ENCODE measurements at places on chromosomes 12 and 14.

- no peak for DNase-seq
These were observed 17.0 kb downstream of the ANO6 start for GRCh38 chr12:45232756-45233372.

DNA sequence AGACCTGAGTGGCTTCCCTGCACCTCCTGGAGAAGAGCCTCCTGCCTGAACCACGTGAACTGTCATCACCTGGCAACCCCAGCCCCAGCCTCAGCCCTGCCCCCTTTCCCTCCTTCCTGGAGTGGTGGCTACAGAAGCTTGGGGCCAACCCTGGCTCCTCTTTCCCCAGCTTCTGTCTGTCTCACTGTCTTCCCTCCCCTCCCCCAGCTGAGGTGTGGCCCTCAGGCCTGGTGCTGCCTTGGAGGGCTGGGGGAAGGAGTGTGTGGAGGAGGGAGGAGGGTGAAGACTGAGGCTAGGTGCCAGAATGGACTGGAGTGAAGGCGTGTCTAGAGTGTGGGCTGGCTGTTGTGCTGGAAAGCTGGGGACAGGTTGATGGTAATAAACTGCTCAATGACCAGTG, 9.7 kb downstream of the NFATC4 start:
- peak; percentile 90 for DNase-seq

DNA sequence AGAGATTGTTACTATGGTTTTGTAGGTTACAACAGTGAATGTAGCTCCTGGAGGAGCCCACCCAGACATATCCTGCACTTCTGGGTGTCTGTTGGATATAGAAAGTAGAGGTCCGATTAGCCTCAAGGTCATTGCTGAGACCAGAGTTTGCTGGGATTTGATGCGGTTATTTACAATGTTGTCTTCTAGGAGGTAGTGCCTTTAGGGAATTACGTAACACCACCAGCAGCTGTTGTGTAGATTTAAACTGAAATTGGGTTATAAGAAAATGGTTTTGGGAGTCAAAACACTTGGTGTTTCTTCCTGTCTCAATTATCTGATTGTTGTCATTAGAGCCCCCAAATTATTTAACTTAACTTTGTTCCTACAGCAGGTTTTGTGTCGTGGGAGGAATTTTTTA, 225.3 kb upstream of the PELI2 start:
- DNase-seq = no peak

GRCh38 chr14:73369428-73369827, 88.9 kb downstream of the NUMB start:
- DNase-seq = no peak

GRCh38 chr12:57213058-57213715, 3.4 kb upstream of the NXPH4 start:
- DNase-seq = peak; percentile 36

DNA sequence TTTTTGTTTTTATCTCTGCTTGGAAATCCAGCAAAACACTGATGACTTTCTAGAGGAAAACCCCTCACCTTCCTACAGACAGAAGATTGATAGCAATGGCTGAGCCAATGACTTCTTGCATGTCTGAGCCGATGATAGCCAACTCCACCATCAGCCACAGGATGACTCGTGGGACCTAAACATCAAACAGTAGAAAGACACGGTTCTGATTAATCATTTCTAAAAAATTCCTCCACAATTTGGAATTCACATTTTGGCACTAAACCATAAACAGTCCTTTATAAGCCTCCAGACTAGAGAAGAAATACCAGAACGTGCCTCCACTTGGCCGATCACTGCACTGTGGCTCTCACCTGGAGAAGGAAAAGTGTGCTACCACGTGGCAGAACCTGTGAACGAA, 25.9 kb downstream of the SLC11A2 start:
- DNase-seq = no peak

GRCh38 chr12:25583545-25583944, 30.5 kb upstream of the LMNTD1 start:
- no peak for DNase-seq

DNA sequence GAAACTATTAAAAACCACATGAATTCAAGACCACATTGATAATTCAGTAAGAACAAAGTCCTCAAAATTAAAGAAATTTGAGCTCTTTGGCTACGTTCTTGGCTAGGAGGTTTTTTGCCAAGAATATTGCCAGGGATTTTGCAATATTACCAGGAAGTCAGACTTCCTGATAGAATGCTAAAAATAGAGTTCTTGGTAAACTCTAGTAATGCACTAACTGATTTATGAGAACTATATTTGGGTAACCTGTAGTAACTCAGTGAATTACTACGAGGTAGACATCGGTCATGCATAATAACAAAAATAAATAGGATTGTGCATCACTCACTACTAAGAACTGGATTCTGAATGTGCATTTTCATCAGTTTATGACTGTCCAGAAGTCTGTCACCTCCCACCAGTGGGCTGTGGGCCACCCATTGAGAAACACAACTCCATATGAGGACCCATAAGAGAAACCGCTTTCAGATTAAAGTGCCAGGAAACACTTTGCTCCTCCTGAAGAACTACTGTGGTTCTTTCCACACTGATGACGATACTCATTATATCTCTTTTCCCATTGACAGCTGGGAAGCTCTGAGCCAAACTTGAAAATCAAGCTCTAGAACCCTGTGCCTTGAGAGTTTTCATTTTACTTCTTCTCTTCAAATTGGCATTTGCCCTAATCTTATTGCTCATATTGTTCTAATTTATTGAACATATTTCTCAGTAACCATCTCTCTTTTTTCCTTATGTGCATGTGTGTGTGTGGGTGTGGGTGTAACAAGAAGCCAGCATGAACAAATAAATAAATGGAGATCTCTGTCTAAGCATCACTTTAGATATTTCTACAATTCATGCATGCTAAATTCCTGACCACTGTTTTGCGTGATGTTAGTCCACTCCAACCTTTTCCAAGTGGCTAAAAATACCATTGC, 116.6 kb downstream of the BCL11B start:
- no peak for DNase-seq

DNA sequence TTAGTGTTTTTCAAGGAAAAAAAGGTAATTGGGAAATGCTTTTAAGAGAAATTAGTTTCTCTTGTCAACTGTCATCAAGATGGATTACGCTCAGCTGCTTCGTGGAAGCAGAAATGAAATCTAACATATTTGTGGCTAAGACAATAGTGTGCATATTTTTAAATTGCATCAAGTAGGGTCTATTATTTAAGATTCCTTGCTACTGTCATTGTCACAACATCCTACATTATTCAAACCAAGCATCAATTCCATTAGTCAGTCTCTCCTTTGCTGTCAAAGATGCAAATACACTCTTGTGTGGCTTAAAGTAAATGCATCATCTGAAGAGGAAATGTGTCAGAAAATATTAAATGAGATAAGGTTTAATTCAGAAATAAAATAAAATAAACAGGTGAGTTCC, 1277.6 kb upstream of the SEL1L start:
- DNase-seq = no peak

GRCh38 chr14:69635981-69636639, 24.7 kb downstream of the SUSD6 start:
- peak; percentile 61 for DNase-seq

DNA sequence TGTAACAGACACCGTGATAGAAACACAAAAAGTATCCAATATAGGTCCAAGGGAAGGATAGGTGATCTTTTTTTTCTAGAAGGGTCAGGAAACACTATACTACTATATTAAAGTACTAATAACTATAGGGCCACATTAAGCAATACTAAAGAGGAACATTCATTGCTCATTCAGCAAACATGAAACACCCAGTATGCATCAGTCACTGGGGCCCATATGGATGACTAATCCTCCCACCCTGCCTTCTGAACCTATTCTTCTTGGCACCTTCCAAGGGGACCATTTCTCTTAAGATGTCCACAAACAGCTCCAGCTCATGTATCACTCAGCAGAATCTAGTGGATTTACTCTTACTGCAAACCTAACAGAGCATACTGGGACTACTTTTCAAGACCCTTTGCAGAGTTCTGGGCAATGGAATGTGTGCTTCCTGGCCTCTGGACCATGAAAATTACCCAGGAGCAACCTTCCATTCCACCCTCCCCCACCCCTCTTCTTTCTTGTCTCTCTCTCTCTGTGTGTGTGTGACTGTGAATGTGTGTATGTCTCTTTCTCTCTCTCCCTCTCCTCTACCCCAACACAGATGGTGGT, 187.9 kb downstream of the EPS8 start:
- no peak for DNase-seq

- no peak for DNase-seq
These were observed 11.2 kb upstream of the CD9 start for GRCh38 chr12:6189028-6189427.

DNA sequence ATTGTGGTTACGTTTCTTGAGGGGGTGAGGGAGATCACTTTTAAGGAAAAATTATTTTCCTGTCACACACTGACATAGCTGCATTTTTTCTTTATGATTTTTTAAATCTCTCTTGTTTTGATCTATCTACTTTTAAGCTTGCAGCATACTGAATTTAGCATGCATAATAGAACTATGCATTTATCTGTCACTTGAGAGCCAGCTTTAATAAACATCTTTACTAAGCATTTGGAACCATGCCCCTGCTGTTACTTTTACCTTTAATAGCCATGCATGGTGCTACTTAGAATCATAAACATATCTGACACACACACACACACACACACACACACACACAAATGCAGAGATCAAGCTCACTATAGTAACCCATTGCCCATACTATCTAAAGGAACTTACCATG, 486.2 kb downstream of the NELL2 start:
- DNase-seq = no peak

DNA sequence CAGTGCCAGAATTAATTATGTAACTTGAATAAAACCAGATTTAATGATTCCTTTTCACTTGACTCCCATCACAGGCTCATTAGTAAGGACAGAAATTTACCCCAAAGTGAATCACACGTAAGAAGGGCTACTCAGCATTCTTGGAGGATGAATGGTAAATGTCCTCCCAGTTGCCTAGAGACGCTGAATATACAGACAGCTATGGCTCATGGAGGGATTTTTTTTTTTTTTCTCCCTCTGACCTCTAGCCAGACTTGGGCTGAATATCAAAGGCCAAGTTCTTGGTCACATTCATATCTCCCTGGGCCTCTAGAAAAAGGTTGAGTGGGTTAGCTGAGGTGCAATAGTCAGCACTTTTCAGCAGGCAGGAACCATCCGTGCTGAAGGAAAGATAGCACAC, 77.5 kb downstream of the PHLDA1 start:
- no peak for DNase-seq

- DNase-seq = no peak
These were observed 123.7 kb downstream of the IGF1 start for GRCh38 chr12:102356690-102357089.

DNA sequence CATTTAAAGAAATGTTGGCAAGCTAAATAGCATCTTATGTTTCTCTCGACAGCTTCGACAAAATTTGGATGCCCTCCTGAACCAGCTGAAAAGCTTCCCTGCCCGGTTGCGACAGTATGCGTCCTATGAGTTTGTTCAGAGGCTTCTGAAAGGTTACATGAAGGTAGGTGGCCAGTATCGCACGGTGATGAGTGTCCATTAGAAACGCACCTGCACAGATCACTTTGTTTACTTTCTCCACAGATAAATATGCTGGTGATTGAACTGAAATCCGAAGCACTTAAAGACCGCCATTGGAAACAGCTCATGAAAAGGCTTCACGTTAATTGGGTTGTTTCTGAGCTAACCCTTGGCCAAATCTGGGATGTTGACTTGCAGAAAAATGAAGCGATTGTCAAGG, 36.5 kb downstream of the DYNC1H1 start:
- no peak for DNase-seq

DNA sequence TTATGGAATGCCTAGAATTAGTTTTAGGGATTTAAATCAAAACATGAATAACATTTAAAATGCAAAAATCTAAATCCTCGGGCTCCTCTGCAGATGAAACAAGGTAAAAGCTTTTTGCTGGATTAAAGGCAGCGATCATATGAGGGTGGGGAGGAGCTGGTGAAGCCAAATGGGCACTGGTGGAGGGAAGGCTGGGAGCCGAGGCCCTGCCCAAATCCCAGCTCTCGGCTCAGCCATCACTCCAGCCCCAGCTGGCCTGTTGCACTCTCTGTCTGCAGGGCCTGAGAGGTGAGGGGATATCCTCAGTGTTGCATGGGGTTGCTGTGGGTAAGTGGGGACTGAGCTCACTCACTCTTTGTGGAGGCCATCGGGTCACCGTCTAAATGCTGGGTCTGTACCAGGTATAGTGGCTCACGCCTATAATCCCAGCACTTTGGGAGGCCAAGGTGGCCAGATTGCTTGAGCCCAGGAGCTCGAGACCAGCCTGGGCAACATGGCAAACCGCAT, 28.6 kb downstream of the CALM1 start:
- DNase-seq = no peak

- no peak for DNase-seq
These were observed 401.5 kb downstream of the MDGA2 start for GRCh38 chr14:47273939-47274338.

DNA sequence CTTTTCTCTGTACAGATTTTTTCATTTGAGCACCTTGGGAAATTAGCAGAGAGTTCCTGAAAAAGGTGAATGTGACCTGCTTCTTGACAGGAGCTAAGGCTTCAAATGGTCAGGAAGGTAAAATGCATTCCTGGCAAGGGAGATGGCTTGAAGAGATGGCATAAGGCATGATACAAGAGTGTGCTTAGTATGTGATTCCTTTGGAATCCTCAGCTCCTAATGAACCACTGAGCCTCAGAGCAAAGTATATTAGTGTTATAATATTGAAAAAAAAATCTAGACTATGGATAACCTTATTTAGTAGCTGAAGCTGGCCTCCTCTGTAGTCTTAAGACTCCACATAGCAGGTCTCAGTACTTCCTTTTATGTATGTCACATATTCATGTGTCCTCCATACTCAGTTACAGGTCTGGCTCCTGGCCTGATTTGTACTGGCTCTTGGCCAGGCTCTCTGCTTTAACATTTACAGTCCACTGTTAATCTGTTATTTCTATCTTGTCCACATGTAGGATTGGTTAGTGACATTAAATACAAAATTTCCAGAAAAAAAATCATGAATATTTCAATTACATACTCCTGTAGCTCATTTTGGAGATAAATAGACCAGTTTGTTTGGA, 17.9 kb downstream of the TOGARAM1 start:
- no peak for DNase-seq

DNA sequence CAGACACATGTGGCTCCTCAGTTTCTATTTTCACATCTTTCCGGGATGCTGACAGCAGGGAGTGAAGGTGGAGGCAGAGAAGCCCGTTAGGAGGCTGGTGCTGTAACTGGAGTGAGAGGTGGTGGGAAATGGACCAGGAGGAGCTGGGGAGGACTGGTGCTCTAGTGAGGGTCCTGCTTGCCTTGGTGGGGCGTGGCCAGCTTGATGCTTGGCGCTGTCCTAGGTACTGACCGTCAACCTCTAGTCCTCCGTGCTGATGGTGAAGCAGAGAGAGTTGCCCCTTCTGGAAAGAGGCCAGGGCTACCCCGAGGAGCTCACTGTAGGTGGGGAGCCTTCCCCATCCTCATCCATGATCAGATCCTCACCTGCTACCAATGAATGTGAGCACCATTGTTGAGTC, 1.4 kb downstream of the TRMT61A start:
- no peak for DNase-seq

- DNase-seq = no peak
These were observed 2.3 kb upstream of the ANGEL1 start for GRCh38 chr14:76814726-76815645.

- DNase-seq = no peak
These were observed 158.4 kb downstream of the IPO8 start for GRCh38 chr12:30537228-30537627.

- no peak for DNase-seq
These were observed 1.4 kb downstream of the ATF1 start for GRCh38 chr12:50765095-50765911.

All from NCI-H187 treated with DMSO at 0.1 percent for 48 hours (cell line).